ENCODE measurements at places on chromosomes 1 and 21. TPM values are rescaled to one million over a fixed set of nuclear protein-coding genes. Genes with fewer than 3 reads are reported as not detected.

FCER1G gene
- 27.0 TPM for total RNA-seq

GRCh38 chr1:51327386-51327785, 3.0 kb downstream of the TTC39A start:
- no peaks in the 10 kb centered on the region for H3K27me3 ChIP-seq
- H3K36me3 ChIP-seq = no peaks in the 10 kb centered on the region
- no peak for DNase-seq
- no peak overlapping the region for H3K27ac ChIP-seq
- H3K4me1 ChIP-seq = peaks cover 26% of the 10 kb centered on the region

SLC44A5 gene
- total RNA-seq = 3.6 TPM

DNA sequence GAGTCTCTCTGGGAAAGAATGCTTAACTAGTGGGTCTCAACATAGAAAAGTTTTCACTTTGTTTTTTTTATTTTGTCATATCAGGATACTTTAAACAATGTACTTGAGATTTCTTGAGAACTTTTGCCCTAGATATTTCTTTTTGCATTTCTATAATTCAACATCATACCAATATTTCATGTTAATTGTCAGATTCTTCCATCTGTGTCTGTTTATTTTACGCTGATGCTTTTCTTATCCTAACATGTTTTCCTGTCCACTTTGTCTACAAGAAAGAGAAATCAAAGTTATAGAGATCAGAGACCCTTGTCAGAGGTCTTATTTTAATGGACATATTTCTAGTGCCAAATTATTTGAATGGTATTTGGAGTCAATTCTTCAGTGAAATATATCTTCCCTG, 95.5 kb upstream of the B3GALT2 start:
- no peaks in the 10 kb centered on the region for H3K4me1 ChIP-seq
- H3K36me3 ChIP-seq = no peaks in the 10 kb centered on the region
- H3K27me3 ChIP-seq = no peaks in the 10 kb centered on the region
- no peak for DNase-seq
- no peak overlapping the region for H3K27ac ChIP-seq

Data from body of pancreas (tissue), 4 donors.